ENCODE measurements at places on chromosomes 3 and 15.

DNA sequence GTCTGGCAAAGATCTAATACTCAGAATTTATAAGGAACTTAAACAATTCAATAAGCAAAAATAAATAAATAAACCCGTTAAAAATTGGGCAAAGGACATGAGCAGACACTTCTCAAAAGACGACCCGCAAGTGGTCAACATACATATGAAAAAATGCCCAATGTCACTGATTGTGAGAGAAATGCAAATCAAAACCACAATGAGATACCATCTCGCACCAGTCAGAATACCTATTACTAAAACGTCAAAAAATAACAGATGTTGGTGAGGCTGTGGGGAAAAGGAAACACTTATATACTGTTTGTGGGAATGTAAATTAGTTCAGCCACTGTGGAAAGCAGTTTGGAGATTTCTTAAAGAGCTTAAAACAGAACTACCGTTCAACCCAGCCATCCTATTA lies 188.0 kb upstream of the MRPL3 start:
- DNase-seq, result no peak

DNA sequence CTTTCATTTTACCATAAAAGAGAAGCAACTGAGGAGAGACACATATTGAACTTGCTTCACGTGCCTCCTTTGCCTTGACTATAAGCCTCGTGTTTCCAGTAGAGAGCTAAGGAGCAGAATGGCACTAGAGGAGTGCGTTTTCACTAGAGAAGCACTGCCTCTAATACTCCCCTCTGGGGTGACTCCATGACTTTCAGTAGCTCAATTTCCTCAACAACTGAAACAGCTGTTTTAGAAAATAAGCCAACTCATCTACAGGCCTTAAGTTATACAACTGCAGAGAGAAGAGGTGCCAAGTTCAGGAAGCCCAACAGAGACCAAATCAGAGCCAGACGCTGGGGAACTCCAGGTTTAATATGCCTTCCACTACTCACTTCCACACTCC lies 1.9 kb downstream of the UBP1 start:
- peak; percentile 8 for DNase-seq

- no peak for DNase-seq
Measured at GRCh38 chr3:67349551-67350174, 304.7 kb downstream of the SUCLG2 start.

DNA sequence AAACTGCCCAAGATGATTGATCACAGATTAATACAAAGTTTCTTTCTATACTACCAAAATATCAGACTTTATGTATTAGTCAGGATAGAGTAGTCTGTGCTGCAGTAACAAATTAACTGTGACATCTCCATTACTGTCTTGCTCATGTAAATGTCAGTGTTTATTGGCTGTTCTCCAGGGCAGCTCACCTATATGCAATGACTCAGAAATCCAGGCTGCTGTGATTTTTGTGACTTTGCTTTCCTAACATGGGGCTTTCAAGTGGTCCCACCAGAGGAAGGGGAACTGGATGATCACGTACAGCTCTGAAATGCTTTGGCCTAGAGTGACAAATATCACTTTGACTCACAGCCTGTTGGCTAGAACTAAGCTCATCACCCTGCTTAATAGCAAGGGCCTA lies 12.9 kb downstream of the PLS1 start:
- DNase-seq, result no peak

GRCh38 chr3:121998611-121999473 lies 23.2 kb downstream of the ILDR1 start:
- no peak for DNase-seq

- DNase-seq, result no peak
Measured at GRCh38 chr15:78291698-78292097, 7.7 kb downstream of the SKIC8 start.

DNA sequence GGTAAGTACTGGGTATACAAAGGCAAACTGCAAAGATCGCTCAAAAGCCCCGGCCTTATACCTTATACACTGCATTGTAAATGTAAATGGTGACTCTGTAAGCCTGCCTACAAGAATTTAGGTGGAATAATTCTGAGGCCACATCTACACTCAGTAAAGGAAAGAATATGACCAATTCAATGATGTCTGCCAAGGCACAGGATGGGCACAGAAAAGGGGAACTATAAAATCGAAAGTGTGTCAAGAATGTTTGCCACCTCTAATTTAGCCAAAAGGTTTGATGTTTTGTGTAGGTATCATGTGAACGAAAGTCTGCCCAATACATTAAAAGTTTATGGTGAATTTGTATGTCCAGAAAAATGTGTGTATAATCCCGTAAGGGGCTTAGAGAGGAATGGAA lies 96.1 kb downstream of the FOXP1 start:
- no peak for DNase-seq

DNA sequence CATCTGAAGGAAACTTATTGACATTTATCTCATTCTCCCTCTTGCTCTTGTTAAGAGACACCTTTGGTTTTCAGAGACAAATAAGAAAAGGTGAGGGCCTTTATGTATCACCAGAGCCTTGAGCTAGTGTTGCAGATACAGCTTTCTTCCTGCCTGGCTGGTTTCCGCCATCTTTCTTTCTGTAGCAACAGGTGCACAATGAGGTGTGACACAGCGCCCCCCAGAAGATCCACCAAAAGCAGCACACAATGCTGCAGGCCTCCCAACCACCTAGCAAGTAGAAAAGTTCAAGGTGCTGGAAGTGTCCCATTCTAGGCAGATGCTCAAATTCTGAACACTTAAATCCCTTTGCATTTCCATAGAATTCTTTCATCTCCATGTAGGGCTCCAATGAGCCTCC lies 106.6 kb downstream of the FOXP1 start:
- DNase-seq, result no peak

GRCh38 chr15:99180086-99180963 lies 69.1 kb downstream of the TTC23 start:
- no peak for DNase-seq

DNA sequence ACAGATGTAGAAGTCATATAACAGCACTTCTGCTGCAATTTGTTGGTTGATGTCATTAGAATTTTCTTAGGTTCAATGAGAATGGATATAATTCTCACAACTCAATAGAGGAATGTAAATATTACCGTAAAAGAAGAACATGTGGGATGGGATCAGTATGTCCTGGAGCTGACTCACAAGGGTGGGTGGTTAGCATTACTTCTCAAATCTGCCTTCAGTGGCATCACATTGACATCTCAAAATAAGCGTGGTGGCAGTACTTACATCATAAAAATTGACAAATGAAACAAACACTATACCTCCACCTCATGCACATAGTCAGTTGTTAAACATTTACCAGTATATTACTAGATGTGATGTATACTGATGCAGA lies 1068.0 kb upstream of the CADM2 start:
- DNase-seq, result no peak

DNA sequence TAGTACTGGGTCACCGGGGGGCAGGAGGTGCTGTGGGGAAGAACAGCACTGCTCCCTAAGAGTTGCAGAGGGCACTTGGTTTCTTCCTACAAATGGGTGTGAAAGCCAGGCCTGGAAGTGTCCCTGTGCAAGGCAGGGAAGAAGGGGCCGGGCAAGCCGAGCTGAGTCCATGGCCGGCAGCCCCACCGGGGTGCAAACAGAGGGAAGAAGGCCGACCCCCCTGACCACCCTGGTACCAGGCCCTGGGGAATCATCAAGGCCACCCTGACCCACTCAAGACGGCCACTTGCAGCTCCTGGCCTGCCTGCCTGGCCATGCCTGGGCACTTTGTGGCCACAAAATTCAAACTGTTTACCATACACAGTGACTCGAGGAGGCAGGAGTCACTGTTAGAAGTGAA lies 8.7 kb upstream of the DNAJB8 start:
- no peak for DNase-seq

GRCh38 chr3:146313031-146313745 lies 62.3 kb upstream of the PLSCR4 start:
- DNase-seq, result no peak

All from NCI-H526 treated with DMSO at 0.1 percent for 48 hours (cell line).